Right cardiac atrium (tissue), 5 donors: ENCODE measurements at places on chromosomes 2 and 18.

DNA sequence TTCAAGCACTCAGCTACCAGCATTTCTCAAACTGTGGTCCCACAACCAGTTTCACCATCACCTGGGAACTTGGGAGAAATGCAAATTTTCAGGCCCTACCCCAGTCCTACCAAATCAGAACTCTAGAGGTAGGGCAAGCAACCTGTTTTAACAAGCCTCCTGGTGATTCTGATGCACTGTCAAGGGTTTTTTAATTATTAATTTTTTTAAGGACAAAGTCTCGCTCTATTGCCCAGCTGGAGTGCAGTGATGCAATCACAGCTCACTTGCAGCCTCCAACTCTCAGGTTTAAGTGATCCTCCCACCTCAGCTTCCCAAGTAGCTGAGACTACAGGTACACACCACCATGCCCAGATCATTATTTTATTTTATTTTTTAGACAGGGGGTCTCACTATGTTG, 7.8 kb downstream of the ACMSD start:
- no peak for DNase-seq

DNA sequence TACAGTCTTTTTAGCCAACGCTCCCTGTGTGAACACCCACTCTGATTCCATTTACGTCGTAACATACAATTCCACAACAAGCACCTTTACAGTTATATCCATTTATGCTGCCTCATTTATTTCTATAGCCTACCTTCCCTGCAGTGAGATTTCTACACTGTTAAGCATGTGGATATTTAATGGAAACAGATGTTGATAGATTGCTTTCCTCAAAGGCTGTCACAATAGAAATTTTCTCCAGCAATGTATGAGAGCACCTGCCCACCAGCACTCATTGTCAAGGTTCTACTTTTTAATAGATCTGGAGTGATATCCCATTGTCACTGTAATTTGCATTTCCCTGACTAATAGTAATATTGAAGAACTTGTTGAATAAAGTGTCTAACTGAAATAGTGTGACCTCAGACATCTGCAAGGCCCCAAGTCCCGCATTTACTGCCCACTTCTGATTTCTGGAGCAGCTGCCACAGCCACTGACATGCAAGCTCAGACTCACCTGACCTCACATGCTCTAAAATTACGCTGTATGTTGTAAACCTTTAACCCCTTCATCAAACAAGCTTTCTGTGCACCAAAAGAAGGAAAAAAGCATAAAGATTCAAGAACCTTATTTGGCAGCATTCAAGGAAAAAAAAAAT, 295.1 kb downstream of the CNTNAP5 start:
- no peak for DNase-seq

GRCh38 chr2:189236066-189236465, 56.5 kb upstream of the COL5A2 start:
- no peak for DNase-seq

GRCh38 chr2:127158614-127159290, 51.8 kb upstream of the BIN1 start:
- DNase-seq, result no peak

DNA sequence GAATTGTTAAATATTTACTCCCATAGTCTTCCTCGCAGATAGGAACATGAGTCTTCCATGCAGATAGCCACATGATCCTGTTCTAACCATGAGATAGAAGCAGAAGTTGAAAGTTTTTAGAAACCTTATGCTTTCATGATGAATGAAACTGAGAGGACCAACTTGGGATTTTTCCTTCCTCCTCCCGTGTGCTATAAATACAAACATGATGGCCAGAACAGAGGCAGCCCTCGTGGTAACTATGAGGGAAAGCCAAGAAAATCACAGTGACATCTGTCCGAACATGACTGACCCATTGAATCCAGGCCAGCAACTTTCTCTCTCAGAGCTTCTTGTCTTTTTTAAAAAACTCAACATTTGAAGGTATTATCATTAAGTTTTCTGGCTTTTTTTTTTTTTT, 78.5 kb downstream of the ACAA2 start:
- no peak for DNase-seq

DNA sequence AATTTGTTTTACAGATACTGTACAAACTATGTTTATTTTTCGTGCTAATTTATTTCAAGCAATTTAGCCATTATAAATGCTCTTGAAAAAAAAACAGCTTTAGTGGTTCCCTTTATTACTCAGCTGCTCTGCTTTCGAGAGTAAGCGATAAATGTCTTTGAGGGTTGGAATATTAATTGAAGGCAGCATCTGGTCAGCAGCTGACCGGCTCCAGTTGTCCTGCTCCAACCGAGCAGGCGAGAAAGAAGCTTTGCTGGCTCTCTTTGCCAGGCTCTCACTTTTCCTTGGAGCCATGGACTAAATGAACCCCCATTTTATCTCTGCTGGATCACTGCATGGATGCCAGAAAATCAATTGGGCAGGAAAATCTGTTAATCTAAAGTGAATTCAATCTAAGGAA, 147.4 kb downstream of the LNPK start:
- no peak for DNase-seq

- DNase-seq, result no peak
Observed at GRCh38 chr2:10260130-10260529, 42.6 kb upstream of the HPCAL1 start.

DNA sequence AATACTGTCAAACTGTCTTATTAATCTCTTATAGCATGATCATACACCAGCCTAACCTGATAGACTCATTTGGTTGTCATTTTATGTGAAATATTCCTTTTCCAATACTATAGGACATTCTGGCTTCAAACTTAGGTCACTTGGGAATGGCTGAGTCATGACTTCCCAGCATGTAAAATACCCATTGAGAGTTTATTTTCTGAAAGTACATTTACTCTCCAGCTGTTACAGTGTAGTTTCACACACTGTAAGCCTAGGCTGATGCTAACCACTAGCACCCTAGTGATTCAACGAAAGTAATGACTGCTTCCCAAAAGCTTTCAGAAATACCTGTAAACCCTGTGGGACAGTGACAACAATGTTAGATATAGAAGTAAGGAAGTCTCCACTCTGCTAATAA, 93.8 kb downstream of the FIGN start:
- no peak for DNase-seq

GRCh38 chr2:9573840-9574239, 18.2 kb upstream of the ADAM17 start:
- DNase-seq, result no peak
